ENCODE measurements at places on chromosomes 7 and 10. TPM values are rescaled to one million over a fixed set of nuclear protein-coding genes. Genes with fewer than 3 reads are reported as not detected.
A peak's percentile ranks its signal among the peaks of the same experiment; 100 is the strongest.

DNA sequence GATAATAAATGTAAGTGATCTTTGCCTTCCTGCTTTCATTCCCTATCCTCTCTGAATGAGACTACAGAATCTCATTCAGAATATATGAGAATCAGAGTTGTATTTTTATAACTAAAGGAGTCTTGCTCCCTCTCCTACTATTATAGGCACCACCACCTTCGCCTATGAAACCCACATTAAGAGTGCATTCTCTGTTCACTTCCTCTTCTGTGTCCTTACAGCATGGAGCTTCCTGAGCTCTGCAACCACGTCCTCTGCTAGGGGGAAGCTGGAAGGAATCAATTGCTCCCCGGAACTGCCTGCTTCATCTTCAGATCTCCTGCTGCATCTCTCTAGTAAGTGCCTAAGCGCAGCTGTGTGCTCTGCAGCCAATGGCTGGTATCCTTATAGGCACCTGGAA lies 820.7 kb downstream of the GRID1 start:
- no peaks in the 10 kb centered on the region for H3K36me3 ChIP-seq
- H3K27ac ChIP-seq = no peak overlapping the region
- peaks cover 10% of the 10 kb centered on the region for H3K27me3 ChIP-seq
- no peak overlapping the region for H3K4me3 ChIP-seq
- peaks cover 3% of the 10 kb centered on the region for H3K4me1 ChIP-seq
- no peak for DNase-seq

DNA sequence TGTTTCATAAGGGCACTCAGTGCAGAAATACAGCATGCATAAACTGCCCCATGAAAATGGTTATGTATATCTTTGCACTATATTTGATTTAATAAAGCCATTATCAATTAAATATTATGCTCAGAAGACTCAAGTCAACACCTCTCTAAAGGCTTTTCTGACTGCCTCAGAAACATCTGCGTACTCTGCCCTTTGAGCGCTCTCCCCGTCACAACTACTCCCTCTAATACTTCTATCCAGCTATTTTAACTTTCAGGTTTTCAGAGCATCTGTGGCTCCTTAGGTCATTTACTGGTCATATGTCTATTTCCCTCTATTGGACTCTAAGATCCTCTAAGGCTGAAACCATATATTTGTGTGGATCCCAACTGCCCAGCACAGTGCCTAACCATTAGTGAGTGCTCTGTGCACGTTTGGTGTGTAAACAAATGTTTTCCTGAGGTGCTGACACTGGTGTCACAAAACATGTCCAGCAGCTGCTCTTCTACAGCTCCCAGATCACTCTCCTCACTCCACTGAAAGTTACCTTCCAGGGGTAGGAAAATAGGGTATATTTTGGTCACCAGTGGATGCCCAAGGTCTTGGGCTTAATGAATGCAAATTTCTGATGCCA lies 179.1 kb downstream of the BTAF1 start:
- H3K4me3 ChIP-seq = no peak overlapping the region
- no peak for DNase-seq
- no peaks in the 10 kb centered on the region for H3K36me3 ChIP-seq
- no peaks in the 10 kb centered on the region for H3K27me3 ChIP-seq
- H3K4me1 ChIP-seq = peaks cover 30% of the 10 kb centered on the region

Gene PRR15
- total RNA-seq = 6.3 TPM

DNA sequence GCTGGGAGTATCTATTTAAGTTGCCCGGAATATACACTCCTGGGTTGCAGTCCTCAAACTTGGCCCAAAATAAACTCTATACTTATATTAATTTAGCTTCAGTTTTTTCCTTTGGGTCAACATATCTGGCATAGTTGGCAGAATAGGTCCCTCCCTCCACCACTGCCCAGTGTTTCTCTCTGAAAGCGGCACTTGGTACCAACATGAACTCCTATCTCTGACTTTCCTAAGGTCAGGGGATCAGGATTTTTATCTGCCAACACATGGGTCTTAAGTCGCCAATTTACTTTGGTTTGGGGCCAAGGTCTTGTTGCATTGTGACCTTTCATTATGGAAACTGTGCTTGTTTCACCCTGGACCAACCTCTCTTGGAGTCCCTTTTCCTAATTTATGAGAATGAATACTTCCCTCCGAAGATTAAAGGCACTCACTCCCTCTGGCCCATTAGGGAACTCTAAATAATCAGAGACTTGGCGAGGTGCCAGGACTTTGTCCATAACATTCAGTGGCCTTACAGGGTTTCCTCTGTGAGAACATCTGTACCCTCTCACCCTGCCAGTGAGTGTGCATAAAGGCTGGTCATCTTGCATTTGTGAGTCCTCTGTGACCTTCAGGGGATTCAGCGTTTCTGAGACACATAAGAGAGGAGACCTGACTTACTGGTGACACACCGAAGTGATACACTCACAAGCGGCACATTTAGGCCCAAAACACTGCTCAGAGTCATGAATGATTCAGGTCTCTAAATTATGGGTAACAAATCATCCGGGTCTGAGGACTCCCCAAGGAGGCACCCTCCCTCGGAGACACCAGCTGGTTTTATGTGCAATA lies 19.7 kb upstream of the FKBP9 start:
- no peaks in the 10 kb centered on the region for H3K27me3 ChIP-seq
- H3K36me3 ChIP-seq = peaks cover 8% of the 10 kb centered on the region
- H3K4me1 ChIP-seq = peaks cover 45% of the 10 kb centered on the region
- DNase-seq = no peak
- H3K27ac ChIP-seq = peak overlapping the region; percentile 60
- H3K4me3 ChIP-seq = no peak overlapping the region

Measured in chondrocyte (in vitro differentiated cells).